ENCODE measurements at places on chromosomes 2 and 18. TPM values are rescaled to one million over a fixed set of nuclear protein-coding genes. Genes with fewer than 3 reads are reported as not detected.

DNA sequence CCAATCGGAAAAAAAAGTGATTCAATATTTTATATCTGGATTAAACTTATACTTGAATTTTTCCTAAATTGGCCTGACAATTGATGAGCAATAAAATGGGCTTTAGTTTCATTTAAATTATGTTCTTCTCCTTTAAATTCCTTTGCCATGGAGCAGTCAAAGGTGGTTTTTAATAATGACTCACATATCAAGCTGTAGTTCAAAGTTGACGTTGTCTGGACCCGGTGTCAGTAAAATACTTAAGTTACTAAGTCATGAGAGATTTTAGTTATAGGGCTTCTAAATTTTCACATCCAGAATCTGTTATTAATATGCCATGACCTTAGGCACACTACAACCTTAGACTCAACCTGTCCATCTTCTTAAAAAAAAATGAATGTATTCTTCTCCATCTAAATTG lies 62.5 kb downstream of the CDH2 start:
- DNase-seq = no peak

DNA sequence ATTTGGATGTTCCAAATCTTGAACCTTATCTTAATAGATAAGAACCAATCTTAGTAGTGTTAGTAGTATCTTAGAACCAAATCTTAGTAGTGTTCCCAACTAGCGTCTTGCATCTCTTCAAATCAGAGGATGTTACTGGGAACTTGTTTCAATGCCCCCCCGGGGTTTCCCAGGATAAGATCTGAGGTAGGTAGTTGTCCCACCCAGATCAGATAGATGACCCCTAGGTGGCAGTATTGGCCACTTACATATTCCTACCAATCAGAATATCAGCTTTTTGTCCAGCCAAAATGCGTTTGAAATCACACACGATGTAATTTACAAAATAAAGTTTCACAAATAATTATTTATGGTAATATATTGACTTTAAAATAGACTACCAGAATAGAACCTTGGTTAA lies 314.8 kb downstream of the MBD2 start:
- DNase-seq = no peak

DNA sequence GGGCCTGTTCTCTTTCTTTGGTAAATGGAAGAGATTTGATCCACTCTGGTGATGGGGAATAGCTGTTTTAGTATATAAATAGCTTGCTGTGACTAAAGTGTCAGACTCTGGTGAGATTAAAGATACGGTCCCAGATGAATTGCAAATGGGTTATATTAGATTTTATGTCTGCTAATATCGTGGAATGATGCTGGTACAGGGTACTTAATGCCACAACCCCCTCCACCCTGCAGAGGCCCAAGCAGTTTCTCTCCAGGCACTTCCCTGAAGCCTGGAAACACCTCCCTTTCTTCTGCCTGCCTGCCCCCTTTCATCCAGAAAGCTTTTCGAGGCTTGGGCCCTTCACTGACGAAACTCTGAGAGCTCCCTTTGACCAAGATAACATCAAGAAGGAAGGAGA lies 21.4 kb upstream of the RFX8 start:
- DNase-seq = no peak

DNA sequence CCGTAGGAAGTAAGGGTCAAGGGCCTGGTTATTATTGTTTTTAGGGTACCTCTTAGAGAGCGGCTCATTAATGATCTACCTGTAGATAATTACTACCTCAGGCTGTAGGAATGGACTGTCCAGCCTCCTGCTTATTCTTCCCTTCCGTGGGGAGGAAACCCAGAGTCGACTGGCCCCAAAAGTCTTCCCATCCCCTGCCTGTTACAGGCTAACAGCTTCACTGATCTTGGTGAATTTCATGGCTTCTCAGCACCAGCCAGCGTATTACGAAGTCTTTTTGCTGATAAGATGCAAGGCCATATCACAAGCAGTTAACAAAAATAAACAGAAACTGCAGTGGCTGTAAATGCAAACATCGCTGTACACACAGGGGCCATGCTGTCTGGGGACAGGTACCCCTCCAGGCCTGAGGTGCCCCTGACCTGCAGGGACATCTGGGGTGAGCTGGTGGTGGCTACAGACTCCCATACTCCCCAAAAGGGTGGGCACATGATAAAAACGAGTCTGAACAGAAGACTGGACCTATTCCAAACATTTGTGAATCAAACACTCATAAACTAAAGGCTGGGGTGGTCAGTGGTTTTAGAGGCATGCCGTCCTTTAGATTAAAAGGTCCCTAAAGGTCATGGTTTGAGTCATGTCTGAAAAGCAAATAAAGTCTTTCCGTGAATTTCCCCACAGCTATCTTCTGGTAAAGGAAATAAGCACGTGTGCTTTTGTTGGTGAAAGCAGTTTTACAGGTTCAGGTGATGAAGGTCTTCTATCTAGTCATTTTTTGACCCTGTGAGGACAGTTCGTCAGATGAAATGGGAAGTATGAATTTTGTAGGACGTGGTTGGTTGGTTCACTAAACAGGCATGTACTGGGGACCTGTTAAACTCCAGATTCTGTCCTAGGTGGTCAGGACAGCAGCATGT lies 36.7 kb downstream of the TTC39C start:
- no peak for DNase-seq

DNA sequence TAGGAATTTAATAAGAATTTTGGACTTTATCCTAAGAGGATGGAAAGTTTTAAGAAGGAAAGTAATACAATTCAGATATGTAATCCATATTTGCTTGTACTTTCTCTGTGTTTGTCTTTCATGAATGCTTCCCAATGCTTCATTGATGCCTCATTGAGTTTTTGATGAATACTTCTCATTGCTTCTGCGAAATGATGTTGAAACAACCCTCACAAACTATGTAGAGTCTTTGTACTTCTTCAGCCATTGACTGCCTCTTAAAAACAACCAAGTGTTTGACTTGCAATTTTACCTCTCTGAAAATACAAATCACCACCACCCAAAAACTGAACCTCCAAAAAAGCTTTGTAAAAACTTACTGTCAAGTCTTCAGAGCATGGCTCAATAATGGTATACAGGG lies 424.1 kb downstream of the ERBB4 start:
- DNase-seq = no peak

- DNase-seq = no peak
Measured at GRCh38 chr2:2731816-2732284, 400.8 kb upstream of the MYT1L start.

- no peak for DNase-seq
Measured at GRCh38 chr2:30356071-30356470, 91.0 kb upstream of the LCLAT1 start.

Gene CD8A
- polyA plus RNA-seq = 0.23 TPM

Gene PLGLB2
- polyA plus RNA-seq = 7.4 TPM

Gene ASXL3
- polyA plus RNA-seq = 6.6 TPM

GRCh38 chr2:27591745-27592144 lies 8.9 kb downstream of the ZNF512 start:
- DNase-seq = no peak

DNA sequence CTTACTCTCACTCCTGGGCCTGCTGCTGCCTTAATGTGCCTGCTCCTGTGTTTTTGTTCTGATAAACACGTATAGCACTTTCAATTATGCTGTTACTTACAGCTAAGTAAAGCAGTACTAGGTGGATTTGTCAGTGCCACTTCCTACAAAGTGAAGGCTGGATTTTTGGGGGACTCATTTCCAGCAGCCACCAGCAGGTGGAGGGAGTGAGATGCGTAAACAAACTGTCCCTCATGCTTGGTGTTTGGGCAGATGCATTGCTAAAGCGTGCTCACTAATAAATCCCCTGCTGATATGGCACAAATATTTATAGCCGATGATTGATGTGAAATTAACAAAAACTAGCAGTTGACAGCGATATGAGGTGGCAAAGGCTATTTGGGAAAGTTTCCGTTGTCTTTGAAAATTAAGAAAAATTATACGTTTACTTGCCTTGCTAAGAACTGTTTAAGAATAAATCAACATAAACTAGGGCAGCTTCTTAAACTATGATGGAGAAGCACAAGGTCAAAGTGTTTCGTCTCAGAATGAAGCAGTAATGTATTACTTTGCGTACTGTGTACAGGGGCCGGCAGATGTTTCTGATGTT lies 101.7 kb downstream of the AGAP1 start:
- peak; percentile 71 for DNase-seq

DNA sequence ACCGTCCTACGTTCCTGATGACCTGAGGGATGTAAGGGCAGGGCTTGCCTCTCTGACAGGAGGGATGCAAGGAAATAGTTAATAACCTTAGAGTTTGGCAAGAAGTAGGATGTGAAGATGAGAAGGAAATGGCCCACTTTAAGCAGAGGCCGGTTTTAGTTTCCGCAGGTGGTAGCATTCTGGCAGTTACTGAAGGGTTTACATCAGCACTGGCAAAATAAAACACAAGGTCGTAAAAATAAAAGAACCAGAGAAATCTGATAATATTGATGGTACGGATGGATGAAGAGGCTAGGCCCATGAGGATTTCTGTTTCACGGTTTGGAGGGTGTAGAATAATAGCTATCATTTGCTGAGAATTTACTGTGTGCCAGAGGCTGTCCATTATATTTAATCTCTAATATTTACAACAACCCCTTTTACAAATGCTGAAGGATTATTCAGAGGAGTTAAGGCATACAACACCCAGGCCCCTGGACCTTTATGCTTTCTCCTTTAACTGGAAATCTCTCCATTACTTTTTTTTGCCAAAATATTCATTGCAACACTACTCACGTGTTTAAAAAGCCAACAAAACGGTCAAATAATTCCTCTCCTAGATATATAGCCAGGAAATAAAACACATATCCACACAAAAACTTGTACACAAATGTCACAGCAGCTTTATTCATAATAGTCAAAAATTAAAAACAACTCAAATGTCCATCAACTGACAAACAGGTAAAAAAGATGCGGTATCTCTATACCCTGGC lies 28.5 kb downstream of the DAPL1 start:
- DNase-seq = no peak

GRCh38 chr2:240970104-240970503 lies 28.3 kb upstream of the SNED1 start:
- no peak for DNase-seq

DNA sequence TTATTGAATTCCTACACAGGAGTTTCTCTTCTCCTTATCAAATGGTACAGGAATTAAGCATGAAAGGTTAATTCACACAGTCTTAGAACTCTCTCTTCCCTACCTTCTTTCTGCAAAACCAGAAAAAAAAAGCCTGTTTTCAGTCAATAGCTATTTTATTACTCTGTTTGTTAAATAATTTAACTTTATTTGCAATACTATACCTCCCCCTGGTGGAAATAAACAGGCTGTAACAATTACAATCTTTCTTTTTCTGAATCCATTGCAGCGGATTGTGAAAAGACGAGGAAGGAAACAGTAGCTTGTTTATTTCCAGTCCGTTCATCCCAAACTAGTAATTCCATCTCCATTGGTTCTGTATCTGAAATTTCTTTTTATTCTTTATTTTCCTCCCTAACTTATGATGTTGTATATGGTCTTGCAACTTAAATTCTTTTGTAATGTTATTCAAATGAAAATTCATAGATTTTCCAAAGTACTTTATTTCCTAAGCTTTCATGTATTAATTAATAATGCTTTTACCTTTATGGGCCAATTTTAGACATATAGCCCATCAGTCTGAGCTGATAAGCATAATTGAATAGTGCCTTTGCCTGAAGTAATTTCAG lies 165.2 kb downstream of the SH3BP4 start:
- peak; percentile 40 for DNase-seq

Gene ALKAL2
- polyA plus RNA-seq = 3.8 TPM

DNA sequence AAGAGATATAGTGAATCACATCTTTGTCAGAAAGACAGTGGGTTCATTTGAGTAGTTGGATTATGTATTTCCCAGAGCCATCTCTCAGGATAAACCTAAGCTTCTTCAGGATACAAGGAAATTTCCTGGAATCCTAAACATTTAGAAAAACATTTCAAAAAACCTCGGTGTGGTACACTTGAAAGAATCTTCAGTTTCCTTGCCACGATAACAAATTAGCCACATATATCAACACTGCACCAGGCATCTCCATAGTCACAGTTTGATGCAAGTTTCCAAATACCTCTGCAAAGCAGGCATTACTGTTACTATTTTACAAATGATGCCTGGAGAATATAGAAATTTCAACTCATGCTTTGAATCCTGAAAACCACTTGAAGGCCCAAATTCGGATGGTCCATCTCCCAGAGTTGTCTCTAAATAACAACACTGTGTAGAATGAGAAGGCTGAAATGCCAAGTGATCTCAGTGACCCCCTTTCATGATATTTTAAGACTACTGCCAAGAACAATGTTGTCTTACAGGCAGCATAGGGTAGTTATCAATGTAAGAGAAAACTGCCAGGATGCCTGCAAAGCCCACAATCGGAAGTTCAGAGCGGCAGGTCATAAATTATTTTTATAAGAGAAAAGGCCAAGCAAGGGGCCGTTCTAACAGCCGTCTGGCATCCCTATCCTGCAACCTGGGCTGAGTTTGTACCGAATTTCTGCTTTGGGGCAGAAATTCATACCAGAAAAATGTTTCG lies 307.9 kb downstream of the TXNL1 start:
- no peak for DNase-seq

DNA sequence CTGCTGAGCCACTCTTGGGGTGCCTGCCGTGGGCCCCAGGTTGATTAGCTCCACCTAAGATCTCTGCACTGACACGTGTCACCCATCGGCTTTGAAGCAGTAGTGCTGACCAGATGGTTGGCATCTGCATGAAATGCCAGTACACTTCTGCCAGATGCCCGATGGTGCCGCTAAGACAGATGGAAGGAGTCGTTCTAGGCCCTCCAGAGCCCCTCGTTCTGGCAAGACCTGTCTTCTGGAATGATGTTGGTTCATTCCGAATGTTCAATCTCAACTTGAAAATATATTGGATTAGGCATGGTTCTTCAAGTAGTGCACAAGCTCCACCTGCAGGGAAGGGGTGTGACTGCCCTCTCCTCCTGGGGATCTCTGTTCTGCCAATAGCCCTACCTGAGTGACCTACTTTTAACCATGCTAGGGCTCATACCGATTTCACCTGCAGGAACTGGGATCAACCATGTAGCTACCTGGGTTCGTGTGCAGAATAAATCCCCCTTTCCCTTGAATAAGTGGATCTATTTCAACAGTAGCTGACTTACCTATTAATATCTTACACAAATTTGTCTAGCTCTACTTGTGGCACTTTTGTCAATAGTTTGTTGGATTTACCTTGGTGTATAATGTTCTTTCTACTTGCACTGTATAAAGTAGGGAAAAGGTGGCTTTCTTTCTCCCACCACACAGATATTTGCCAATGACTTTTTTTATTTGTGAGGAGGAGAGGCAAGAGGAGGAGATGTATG lies 342.6 kb downstream of the CTNNA2 start:
- DNase-seq = no peak

GRCh38 chr2:19709553-19709952 lies 192.2 kb downstream of the TTC32 start:
- DNase-seq = no peak

Gene IL37
- not detected for polyA plus RNA-seq

DNA sequence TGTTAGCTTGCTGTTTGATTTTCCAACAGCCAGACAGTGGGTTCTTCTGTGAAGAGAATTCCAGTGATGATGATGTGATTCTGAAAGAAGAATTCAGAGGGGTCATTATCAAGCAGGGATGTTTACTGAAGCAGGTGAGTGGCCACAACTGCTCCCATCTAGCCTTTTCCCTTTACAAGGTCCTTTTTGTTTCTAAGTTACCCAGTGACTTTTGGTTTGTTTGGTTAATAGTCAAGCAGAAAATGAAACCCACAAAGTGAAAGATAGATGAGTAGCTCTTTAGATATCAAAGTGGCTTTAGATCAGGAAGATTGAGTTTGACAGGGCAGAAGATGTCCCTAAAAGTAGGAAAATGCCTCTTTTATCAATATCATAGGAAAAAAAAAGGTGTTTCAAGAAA lies 23.3 kb downstream of the PLEK start:
- DNase-seq = no peak

Gene MC5R
- 0.16 TPM for polyA plus RNA-seq

Gene ALPG
- not detected for polyA plus RNA-seq
